ENCODE measurements at places on chromosomes 3 and 15.

GRCh38 chr15:90620379-90621067 is 90.8 kb downstream of the CRTC3 start:
- no peak for DNase-seq

DNA sequence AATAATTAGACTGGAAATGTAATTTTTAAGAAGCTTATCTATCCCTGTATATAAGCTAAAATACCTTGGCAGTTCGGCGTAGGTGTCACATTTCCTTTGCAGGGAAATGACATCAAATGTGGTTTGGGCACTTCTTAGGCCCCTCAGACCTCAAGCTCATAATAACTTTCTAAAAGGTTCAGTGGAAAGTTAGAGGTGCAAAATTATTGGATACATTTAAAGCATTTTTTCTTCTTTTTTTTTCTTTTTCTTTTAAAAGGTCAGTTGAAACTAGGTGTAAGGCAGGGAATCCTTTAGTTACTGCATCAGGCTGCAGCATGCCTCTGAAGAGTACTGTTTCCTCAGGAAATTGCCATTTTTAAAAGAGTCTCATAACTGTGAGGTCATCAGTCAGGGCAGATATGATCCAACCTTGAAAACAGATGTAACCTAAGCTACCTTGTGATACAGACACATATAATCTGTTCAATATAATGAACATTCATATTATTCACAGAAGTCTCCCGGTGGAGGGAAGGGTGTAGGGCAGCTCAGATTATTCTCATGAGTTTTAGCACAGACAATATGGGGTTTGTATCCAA is 4.8 kb downstream of the SACM1L start:
- no peak for DNase-seq

DNA sequence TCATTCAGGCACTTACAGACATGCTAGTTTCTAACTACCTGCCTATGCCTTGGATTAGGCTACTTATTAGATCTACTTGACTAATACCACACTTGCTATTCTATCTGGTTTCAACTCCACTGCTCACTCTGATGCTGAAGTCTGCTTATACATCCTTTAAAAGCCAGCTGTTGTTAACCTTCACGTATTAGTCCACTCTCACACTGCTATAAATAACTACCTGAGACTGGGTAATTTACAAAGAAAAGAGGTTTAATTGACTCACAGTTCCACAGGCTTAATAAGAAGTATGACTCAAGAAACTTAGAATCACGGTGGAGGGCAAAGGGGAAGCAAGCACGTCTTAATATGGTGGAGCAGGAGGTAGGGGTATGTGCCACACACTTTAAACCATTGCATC is 47.7 kb upstream of the ANKRD28 start:
- DNase-seq, result no peak

GRCh38 chr15:66798426-66799061 is 96.5 kb downstream of the SMAD6 start:
- DNase-seq, result no peak

Measured in NCI-H2171 (cell line).